ENCODE measurements at places on chromosomes 4 and X. TPM values are rescaled to one million over a fixed set of nuclear protein-coding genes. Genes with fewer than 3 reads are reported as not detected.

SPARCL1 gene
- not detected for total RNA-seq

SLC39A8 gene
- total RNA-seq = 15.0 TPM

CFAP99 gene
- not detected for total RNA-seq

NEUROG2 gene
- total RNA-seq = not detected

KLHL34 gene
- total RNA-seq = not detected

FAM47E gene
- 0.51 TPM for total RNA-seq

NIPAL1 gene
- 2.4 TPM for total RNA-seq

ITGB1BP2 gene
- 1.6 TPM for total RNA-seq

SLC49A3 gene
- 13.1 TPM for total RNA-seq

UGT2B15 gene
- not detected for total RNA-seq

FDCSP gene
- not detected for total RNA-seq

SLC6A14 gene
- total RNA-seq = not detected

CT45A3 gene
- not detected for total RNA-seq

PCSK1N gene
- total RNA-seq = 32.6 TPM

ARMCX5 gene
- total RNA-seq = 13.1 TPM

UVSSA gene
- total RNA-seq = 6.4 TPM

SSX2 gene
- total RNA-seq = not detected

ZNF630 gene
- total RNA-seq = 0.33 TPM

CTAG1B gene
- not detected for total RNA-seq

TREX2 gene
- total RNA-seq = 0.13 TPM

PROM1 gene
- 13.9 TPM for total RNA-seq

SYN1 gene
- 1.6 TPM for total RNA-seq

GATA1 gene
- total RNA-seq = not detected

LDB2 gene
- total RNA-seq = 3.2 TPM

HPSE gene
- 1.3 TPM for total RNA-seq

ALB gene
- not detected for total RNA-seq

CYSLTR1 gene
- not detected for total RNA-seq

SHROOM3 gene
- total RNA-seq = 28.9 TPM

RGN gene
- total RNA-seq = 2.7 TPM

PACRGL gene
- total RNA-seq = 10.8 TPM

GRID2 gene
- not detected for total RNA-seq

SSX4B gene
- not detected for total RNA-seq

EXOC1L gene
- not detected for total RNA-seq

CPLX1 gene
- 1.8 TPM for total RNA-seq

LRCH2 gene
- 0.81 TPM for total RNA-seq

CCKAR gene
- total RNA-seq = not detected

ART3 gene
- not detected for total RNA-seq

Data from mesangial cell (primary cell).